Stimulated activated CD8-positive, alpha-beta memory T cell treated with anti-CD3 and anti-CD28 coated beads, Interleukin-4, amount 100 ng/mL, for 48 hours (primary cell): ENCODE measurements at places on chromosomes 6 and 20.

- DNase-seq, result no peak
Measured at GRCh38 chr6:31689249-31690110, 8.6 kb upstream of the LY6G5C start.

DNA sequence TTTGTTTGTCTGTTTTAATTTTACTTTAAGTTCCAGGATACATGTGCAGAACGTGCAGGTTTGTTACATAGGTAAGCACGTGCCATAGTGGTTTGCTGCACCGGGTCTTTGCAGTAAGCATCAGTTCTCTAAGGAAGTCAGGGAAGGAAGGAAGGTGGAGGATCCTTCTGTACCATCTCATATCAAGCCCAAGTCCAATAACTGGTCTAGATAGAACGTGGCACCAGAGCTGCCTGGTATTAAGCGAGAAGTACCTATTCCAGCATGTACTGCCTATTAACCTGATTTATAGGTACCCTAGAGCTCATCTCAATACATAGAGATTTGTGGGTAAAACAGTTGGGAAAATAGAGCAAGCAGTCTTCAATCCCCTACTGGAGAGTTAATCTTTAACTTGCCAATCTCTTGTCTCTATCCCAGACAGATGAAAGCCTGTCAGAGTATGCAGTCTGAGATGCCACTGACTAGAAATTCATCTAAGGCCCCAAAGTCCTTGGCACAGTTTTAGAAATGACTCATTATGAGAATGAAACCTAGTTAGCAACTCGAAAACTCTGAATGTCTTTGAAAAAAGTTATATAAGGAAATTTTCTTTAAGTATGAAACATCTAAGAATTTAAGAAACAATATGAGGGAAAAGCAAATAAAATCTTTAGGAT is 144.9 kb downstream of the TFAP2A start:
- DNase-seq, result no peak

- DNase-seq, result no peak
Measured at GRCh38 chr6:121984956-121985355, 414.5 kb upstream of the HSF2 start.

- DNase-seq, result no peak
Measured at GRCh38 chr6:57024321-57024720, 22.2 kb upstream of the KIAA1586 start.

DNA sequence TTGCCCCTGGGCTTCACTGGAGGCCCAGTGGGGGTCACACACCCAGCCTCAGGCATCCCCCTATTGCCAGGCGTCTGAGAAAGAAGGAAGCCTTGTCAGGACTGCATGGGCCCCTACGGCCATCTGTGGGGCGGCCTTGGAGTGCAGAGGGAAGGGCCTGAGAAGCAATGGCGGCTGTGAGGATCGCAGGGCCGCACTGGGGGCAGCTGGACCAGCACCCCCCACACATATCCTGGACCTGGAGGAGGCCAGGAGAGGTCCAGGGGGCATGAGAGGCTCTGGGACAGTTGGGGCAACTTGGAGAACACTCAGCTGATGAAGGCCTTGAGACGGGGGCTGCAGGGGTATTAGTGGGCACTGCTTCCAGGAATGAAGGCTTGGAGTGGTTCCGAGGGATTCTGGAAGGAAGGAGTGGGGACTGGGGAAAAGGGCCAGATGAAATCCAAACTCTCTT is 16.5 kb downstream of the MDFI start:
- no peak for DNase-seq

GRCh38 chr6:291204-291696 is 1.0 kb upstream of the DUSP22 start:
- no peak for DNase-seq

DNA sequence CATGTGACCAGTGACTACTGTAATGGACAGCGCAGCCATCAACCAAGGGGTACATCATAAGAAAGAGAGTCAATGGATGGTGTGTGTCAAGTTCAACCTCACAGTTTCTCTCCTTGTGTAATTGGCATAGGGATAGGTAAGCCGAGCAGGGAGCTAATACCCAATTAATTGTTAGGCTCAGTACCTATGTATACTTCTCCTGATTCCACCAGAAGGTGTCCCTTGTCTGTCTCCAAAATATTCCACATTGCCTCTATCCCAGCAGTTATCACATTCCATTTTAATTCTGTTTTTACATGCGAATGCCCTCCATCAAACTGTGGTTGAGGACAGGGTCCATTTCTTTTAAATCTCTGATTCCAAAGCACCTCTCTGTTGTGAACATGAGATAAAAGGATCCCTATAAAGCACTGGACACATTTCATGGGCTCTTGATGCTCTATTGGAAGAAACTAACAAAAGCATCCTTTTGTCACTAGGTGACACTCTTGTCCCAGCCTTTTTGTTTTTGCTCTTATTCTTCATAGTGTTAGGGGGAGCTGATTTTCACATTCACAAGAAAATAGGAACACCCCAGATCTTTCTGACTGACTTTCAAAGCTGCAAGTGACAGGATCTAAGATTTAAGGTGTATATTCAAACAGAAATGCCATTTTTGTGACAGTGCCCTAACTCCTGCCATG is 38.9 kb downstream of the FBXO9 start:
- no peak for DNase-seq

DNA sequence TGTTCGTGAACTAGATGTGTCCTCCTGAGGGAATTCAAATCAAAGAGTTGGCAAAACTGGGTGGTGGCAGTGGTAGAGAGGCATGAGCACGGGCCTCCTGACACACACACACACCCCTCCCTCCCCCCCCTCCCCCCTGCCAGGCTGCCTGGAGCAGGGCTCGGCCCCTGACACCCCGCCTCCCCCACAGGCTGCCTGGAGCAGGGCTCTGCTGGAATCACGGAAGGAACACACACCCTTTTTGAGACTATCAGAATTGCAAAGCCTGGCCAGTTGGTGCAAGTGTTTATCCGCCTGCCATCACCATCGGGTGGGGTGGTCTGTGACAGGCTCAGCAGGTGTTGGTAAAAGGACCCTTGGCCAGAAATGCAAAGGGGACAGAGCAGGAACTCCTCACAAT is 59.0 kb downstream of the FAM120B start:
- no peak for DNase-seq

DNA sequence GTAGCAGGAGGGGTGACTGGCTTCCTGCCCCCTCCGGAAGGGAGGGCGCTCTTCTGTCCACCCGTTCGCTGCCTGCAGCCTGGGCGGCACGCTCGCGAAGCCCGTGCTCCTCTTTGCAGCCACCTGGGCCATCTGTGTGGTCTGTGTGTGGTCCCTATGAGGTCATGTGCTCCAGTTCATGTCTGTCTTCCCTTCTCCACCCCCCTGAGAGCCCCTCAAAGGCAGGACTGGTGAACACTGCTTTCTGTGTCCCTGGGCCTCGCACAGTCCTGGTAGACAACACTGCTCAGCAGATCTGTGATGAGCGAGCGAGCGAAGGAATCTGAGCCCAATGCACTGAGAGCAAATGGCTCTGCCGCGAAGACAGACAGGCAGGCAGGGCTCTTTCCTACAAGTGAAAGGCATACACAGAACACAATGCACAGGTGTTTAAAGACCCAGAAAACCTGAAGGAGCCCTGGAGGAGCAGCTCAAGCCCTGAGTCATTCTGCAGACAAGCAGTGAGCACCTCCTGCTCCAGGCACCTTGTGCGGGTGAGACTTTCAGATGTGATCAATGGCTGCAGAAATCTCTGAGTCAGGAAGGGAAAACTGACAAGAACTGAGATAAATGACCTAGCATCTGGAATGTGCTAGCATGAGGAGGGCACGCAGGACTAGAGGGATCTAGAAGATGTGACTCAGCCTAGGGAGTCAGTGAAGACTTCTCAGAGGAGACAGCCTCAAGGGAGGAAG is 27.1 kb downstream of the PPP1R3G start:
- no peak for DNase-seq

DNA sequence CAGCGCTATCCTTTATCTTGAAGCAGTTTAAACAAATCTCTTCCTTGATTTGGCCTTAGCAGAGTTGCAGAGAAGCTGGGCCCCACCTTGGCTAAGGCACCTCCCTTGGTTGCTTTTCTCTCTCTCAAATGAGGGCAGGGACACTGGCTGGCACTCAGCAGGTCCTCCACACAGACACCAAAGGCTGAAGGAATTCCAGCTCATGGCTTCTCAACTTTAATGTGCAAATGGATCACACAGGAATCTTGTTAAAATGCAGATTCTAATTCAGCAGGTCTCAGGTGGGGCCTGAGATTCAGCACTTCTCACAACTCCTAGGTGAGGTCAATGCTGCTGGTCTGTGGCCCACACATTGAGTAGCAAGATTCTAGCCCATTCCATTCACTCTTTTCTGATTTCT is 25.7 kb downstream of the RIMS4 start:
- DNase-seq, result no peak

- DNase-seq, result no peak
Measured at GRCh38 chr20:25588491-25588890, 3.2 kb upstream of the NINL start.

DNA sequence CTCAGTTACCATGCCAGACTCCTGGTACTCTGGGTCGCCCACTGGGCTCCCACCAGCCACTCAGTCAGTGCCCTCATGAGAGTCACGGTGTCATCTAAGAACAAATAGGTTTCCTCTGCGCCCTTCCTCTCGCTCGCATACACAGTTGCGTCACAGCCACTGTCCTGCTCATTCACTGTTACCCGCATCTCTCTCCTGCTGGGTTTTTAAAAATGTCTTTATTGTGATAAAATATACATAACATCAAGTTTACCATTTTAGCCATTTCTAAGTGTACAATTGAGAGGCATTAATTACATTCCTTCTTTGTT is 4.0 kb downstream of the TEAD3 start:
- no peak for DNase-seq

- no peak for DNase-seq
Measured at GRCh38 chr6:168394606-168395005, 46.4 kb upstream of the SMOC2 start.

- DNase-seq, result no peak
Measured at GRCh38 chr6:152571089-152571488, 66.1 kb downstream of the SYNE1 start.

DNA sequence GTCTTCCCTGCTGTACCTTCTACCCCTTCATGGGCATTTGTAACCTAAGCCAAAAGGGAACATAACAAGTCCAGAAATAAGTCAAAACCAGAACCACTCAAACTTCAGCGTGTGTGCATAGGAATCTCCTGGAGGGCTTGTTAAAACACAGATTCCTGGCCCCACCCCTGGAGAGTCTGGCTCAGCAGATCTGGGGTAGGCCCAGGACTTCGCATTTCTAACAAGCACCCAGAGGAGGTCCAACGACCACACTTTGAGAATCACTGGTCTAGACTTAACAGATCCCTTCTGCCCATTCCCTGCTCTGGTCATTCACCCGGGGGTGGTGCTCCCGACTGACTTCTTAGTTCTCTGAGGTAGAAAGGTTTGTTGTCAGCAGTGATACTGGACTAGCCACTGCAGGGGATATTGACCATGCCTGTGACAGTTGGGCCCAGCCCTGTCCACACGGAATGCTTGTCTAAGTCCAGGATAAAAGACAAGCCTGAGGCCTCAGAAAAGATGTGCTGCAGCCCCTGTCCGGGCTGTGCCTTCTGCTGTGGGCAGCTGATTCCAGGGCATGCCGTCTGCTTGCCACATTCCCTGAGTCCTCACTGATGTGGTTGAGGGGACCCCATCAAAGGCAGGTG is 68.6 kb downstream of the SYNJ2 start:
- no peak for DNase-seq

GRCh38 chr6:28809947-28810658 is 113.7 kb downstream of the TRIM27 start:
- no peak for DNase-seq

DNA sequence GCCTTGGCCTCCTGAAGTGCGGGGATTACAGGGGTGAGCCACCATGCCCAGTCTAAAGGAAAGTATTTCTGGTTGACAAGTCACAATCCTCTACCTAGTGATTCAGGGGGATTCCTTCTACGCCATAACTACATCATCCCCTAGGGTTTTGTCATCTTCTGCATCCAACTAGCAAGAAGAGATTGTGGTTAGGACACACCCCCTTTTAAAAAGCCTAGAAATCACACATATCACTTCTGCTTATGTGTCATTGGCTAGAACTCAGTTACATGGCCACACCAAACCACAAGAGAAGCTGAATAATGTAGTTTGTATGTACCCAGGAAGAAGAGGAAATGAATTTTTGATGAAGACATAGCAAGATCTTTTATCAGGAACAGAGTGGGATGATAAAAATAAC is 14.7 kb upstream of the CHD6 start:
- DNase-seq, result no peak

GRCh38 chr6:93580446-93580845 is 161.1 kb upstream of the EPHA7 start:
- DNase-seq, result no peak

- DNase-seq, result no peak
Measured at GRCh38 chr6:4180652-4181255, 45.4 kb upstream of the ECI2 start.

- DNase-seq, result no peak
Measured at GRCh38 chr6:107620732-107621131, 130.8 kb downstream of the SOBP start.

- DNase-seq, result no peak
Measured at GRCh38 chr6:168884050-168884645, 369.5 kb downstream of the THBS2 start.

- DNase-seq, result peak; percentile 56
Measured at GRCh38 chr6:132298344-132298949, 102.8 kb downstream of the MOXD1 start.

- no peak for DNase-seq
Measured at GRCh38 chr6:75762063-75762462, 13.0 kb downstream of the MYO6 start.

GRCh38 chr6:136624347-136624746 is 74.1 kb upstream of the MAP7 start:
- no peak for DNase-seq

DNA sequence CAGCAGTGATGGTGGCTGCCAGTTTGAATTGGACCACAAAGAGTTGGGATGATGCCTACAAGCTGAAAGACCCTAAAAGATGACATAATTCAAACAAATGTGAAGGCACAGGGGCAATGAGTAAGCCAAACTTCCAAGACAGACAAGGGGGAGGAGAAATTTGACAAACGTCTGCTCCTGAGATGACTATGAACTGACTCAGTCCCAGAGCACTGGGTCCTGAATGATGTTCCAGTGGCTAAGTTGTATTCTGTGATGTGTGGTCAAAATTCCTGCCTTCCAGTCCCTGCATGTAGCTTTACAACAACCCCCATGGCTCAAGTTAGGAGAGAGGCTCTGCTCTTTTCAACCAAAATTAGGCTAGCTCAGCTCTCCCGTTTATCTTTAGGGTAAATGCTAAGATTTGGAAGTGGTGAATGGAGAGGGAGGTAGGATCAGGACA is 86.1 kb upstream of the SIRPA start:
- DNase-seq, result no peak

- no peak for DNase-seq
Measured at GRCh38 chr6:119352001-119352400, 2.4 kb upstream of the MAN1A1 start.
